ENCODE measurements at places on chromosomes 13 and 19.

DNA sequence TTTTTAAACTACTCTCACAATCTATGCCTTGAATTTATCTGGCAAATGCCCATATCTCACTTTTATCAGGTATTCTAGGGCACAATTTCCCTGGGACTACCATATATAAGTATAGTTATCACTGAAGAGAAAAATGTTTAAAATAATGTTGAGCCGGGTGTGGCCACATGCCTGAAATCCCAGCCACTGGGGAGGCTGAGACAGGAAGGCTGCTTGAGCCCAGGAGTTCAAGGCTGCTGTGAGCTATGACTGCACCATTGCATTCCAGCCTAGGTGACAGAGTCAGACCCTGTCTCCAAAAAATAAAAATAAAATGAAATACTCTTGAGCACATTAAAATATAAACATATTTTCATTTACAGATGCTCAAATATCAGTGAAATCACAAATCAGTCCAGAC is 4.1 kb downstream of the KATNAL1 start:
- no peak for DNase-seq

DNA sequence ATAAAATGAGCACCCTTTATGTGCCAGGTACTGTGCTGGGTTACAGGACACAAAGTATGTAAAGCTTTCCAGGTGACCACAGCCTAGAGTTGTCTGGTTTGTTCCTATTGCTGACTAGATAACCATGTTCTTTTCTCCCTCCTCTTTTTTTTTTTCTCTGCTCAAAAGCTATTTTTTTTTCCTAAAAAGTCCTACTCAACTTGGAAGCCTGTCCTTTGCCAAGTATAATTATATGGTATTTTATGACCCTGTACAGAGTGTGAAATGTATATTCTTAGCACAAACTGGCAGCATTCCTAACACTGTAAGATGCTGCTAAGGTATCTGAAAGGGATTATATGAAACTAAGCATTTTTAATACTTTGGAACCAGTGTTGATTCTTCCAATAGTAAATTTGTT is 171.0 kb downstream of the GPC6 start:
- no peak for DNase-seq

GRCh38 chr19:10817291-10818038 is 18.5 kb downstream of the TMED1 start:
- DNase-seq = no peak

GRCh38 chr13:97261254-97262005 is 39.3 kb downstream of the MBNL2 start:
- DNase-seq = peak; percentile 19

GRCh38 chr13:75915066-75915465 is 278.9 kb downstream of the LMO7 start:
- DNase-seq = no peak

- DNase-seq = no peak
These were observed 3.0 kb upstream of the CEACAM1 start for GRCh38 chr19:42531313-42531712.

- DNase-seq = no peak
These were observed 125.0 kb downstream of the HS6ST3 start for GRCh38 chr13:96214824-96215445.

GRCh38 chr13:71039440-71039839 is 827.6 kb downstream of the DACH1 start:
- no peak for DNase-seq

- peak; percentile 76 for DNase-seq
These were observed at the start of gene ZNF226 for GRCh38 chr19:44164673-44165512. ZNF226 (plus strand) TSS chr19:44165100; CDS start chr19:44170081, 4,981 bp downstream.

GRCh38 chr19:3565139-3565538 is 7.6 kb upstream of the HMG20B start:
- DNase-seq = no peak
